ENCODE measurements at places on chromosomes 6 and 20.

- no peak for DNase-seq
Observed at GRCh38 chr20:44993343-44993742, 27.0 kb downstream of the STK4 start.

DNA sequence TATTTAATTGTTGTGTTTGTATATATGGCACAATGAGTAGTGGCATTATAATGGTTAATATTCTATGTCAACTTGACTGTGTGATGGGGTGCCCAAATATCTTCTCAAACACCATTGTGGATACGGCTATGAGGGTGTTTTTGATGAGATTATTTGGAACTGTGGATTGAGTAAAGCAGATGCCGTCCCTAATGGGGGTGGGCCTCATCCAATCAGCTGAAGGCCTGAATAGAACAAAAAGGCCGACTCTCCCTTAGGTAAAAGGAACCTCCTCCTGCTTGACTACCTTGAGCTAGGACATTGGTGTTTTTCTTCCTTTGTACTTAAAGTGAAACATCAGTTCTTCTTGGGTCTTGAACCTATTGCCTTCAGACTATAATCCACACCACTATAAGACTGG lies 207.8 kb downstream of the WDR27 start:
- DNase-seq = no peak

DNA sequence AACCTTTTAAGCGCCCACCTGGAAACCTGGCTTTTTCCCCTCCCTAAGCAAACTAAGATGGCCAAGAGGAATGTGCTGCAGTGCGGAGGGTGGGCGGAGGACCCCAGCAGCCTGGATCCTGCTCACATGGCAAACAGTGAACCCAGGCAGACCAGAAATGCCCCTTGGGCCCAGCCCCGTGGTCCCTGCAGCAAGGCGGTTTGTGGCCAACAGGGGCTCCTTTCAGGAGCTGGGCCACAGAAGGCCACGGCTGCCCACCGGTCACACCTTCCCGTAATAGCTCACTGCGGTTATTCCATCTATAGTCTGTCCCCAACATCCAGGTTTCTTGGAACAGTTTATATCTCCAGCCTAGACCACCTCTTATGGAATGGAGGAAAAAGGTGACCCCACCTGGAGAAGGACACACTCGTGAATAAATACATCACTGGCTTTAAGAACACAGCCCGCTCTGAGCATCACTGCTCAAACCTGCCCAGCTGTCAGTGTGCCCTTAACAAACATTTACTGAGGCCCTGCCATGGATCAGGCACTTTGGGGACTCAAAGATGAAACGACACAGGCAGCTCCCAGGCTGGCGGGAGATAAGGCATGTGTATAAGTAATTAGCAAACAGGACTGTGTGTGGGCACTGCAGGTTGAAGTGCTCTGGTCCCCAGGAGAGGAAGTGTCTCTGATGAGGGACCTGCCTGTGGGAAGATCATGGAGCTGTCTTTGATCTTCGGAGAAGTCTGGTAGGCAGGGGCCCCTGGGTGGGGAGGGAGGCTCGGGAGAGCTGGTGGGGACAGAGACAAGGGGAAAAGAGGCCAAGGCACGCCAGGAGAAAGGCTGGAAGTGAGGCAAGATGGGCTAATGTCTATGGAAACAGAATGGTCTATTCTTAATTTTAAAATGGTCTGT lies 3.2 kb upstream of the TUBB1 start:
- no peak for DNase-seq

GRCh38 chr6:7675353-7675945 lies 50.5 kb upstream of the BMP6 start:
- no peak for DNase-seq

DNA sequence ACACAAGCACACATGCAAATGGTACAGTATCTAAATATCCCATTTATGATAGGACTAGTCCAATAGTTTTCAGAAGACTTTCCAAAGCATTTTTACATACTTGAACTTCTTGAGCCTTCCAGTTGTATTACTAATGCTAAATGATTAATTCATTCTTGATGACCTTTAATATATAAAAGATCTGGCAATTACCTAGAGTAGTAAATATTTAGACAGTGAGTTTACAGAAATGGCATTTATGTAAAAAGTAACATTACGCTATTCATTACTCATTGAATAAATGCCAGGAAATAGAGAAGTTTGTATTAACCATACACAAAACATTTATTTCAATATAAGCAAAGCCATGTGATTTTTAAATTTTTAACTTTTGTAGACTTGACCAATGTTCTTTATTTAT lies 158.8 kb downstream of the DST start:
- no peak for DNase-seq

GRCh38 chr6:148703900-148704299 lies 42.9 kb upstream of the UST start:
- DNase-seq = no peak

- DNase-seq = no peak
Observed at GRCh38 chr6:151609146-151609902, 115.5 kb downstream of the CCDC170 start.

- no peak for DNase-seq
Observed at GRCh38 chr6:44042989-44043478, 84.2 kb downstream of the MRPL14 start.

DNA sequence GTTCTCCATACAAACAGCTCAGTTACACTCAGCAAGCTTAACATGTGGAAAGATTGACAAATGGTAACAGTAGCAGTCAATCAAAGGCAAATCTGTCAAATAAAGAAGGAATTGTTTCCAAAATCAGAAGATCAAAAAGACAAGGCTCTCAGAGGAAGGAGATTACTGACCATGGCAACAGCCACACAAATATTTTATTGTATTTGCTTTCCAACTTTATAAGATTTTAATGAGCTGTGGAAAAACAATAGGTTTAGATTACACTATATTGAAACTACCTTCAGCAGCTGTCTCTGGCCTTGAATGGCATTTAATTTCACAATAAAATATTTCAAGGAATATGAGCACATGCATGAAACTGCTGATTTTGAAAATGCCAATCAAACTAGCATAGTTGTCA lies 1143.9 kb upstream of the GJE1 start:
- DNase-seq = peak; percentile 5

DNA sequence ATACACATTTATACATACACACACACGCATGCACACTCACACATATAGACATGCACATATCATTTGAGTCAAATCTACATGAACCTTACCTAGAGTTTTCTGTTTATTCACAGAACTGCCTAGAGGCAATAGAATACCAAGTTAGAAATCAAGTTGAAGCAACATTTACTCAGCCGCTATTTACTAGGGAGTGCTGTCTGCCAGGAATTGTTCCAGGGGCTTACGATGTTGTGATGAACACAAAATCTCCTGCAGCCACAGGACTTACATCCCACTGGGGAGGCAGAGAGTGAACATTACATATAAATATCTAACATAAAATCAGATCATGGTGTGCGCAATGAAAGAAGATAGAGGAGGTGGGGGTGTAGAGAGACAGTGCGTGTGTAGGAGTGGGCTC lies 80.4 kb downstream of the GCLC start:
- no peak for DNase-seq

DNA sequence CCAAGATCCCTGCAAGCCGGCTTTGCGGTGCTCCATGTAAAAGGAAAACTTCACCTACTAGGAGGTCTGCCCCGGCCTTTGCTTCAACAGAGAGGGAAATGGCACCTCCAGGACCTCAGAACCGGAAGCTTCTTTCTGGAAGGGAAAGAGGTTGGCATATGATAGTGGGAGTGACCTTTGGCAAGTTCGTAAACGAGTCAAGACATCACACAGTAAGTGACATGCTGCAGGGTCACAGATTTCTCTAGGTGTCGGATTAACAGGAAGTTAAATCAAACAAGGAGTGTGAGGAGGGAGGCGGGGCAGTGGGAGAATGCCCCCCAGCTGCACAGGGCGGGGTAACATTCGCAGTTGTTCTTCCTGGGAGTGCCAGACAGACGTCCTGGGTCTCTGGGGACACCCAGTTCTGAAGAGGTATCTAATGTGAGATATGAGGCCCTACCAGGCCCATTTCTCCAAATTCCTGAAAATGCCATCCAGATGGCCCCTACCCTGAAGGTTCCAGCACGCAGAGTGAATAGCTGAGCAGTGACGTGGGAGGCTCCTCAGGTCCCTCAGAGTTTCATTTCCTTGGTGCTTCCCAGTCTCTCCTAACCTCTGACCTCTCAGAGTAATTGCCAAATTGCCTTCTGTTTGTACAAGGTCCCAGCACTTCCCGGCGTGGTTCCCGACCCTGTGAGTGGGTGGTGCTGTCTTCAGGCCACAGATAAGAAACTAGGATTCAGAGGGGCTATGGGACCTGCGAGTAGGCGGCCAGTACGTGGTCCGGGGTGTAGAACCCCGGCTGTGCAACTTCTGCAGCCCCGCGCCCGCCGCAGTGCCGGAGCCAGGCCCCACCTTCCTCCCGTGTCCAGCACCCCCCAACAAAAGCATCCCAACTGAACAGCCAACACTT lies 1.9 kb downstream of the RRBP1 start:
- peak; percentile 7 for DNase-seq

DNA sequence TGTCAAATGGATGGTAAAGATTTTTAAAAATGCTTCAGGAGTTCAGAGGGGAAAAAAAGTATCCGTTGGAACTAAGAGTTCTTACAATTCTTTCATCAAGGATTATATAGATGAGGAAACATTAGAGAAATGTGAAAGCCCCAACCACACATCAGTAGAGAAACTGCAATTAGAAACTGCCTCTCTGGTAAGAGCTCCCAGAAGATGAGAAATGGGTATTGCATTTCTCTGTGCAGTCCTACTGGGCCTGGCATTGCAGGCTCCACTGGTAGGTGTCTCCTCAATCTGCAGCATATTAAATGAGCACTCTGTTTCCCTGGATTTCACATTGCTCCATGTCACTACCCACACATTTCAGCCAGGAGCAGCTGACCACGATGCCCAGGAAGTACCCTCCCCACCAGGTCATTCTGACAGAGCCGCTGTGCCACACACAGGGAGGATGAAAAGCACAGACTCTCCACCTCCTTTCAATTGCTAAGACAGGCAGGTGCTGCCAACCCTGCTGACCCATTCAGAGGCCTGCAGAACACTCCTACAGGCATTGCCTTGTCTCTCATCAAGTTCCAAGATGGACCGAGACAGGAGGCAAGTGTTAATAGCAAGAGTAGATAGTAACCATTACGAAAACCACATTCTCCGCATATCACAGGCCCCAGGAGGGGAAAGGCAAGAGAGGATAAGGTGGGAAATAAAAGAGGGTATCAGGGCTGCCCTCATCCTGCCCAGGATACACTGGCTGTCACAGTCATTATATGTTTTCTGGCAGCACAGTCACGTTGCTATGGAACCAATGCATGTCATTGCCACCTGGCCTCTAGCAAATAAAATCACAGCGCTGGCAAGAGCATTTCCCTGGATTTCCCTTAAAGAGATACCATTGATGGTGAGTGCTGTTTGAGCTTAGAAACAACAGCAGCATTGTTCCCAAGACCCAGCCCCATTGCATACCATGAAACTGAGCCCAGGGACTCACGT lies 241.7 kb downstream of the ATXN1 start:
- no peak for DNase-seq

DNA sequence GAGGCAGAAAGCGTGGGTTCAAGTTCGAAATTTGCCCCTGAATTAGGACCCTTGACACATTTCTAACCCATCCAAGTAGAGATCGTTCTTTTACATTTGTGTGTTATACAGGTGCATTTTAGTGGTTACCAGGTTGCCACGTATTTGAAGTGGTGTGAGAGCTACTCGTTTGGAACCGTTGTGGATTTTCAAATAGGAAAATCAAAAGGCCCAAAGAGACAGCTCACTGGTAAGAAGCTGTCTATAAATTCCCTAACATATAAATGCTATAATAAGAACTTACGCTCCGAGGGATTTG lies 1.6 kb upstream of the REV3L start:
- DNase-seq = peak; percentile 54

GRCh38 chr20:3239867-3240775 lies 1.1 kb upstream of the SLC4A11 start:
- no peak for DNase-seq

DNA sequence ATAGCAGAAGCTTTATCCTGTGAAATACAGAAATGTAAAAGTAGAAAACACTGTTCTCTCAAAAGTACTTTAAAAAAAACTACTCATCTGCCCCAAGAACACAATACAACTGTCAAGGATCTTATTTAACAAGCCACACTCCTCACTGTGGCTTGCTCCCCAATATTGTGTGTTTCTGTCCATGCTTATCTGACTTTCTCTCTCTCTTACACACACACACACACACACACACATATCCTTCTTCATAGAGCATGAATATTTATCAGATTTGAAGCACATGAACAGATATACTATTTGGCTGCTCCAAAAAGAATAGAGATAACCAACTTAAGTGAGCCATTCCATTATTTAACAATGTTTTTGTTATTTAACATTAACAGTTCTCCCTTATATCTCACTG lies 3.6 kb upstream of the PHIP start:
- DNase-seq = no peak

- DNase-seq = no peak
Observed at GRCh38 chr6:151842816-151843215, 35.3 kb downstream of the ESR1 start.

GRCh38 chr6:135651964-135652755 lies 154.6 kb upstream of the AHI1 start:
- DNase-seq = no peak
